ENCODE measurements at places on chromosomes 7 and 10. TPM values are rescaled to one million over a fixed set of nuclear protein-coding genes. Genes with fewer than 3 reads are reported as not detected.
A peak's percentile ranks its signal among the peaks of the same experiment; 100 is the strongest.

The GIMAP1 gene
- 2.3 TPM for polyA plus RNA-seq

The AHR gene
- 8.7 TPM for polyA plus RNA-seq

- DNase-seq = no peak
- no peak overlapping the region for H3K4me3 ChIP-seq
- H3K4me1 ChIP-seq = peaks cover 62% of the 10 kb centered on the region
- H3K27ac ChIP-seq = no peak overlapping the region
- no peaks in the 10 kb centered on the region for H3K27me3 ChIP-seq
Measured at GRCh38 chr10:78511324-78512204, 477.9 kb downstream of the RPS24 start.

DNA sequence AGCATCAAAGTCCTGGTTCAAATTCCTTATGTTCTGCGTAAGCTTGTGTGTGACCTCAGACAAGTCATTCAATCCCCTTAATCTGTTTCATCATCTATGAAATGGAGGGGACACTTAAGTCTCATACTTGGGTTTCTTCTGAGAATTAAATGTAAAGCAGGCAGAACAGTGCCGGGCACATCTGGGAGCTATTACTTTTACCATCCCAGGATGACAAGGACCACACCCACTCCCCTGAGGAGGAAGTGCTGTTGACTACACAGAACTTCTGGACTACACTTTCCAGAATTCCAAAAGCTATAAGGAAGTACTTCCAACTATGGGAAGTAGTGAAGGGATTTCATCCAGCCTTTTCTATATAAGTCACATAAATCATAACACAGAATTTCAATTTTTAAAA, 294.9 kb downstream of the IPMK start:
- H3K36me3 ChIP-seq = no peaks in the 10 kb centered on the region
- H3K27ac ChIP-seq = no peak overlapping the region
- H3K4me3 ChIP-seq = no peak overlapping the region
- DNase-seq = no peak

DNA sequence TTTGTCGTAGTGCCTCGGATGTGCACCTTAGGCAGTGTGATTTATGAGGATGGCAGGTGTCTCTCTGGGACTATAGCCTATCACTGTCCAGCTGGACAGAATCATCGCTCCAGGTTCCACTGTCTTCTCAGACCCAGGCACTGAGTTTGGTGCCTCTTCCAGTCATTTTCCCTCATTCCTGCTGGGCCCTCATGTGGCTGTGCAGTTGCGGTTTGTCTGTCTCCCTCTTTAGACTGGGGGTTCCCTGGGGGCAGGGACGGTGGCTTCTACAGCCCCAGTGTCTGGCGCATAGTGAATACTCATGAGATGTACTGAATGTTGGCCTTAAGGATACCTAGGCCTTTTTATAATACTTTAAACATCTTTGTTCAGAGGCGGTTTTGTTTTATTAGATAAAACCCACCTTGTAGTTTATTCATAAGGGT, 28.9 kb downstream of the CCM2 start:
- no peak for DNase-seq
- H3K27ac ChIP-seq = no peak overlapping the region
- no peaks in the 10 kb centered on the region for H3K27me3 ChIP-seq
- H3K4me1 ChIP-seq = peaks cover 20% of the 10 kb centered on the region
- peaks cover 17% of the 10 kb centered on the region for H3K36me3 ChIP-seq

GRCh38 chr10:128274938-128275337, 148.7 kb upstream of the MKI67 start:
- peaks cover 16% of the 10 kb centered on the region for H3K27me3 ChIP-seq
- H3K27ac ChIP-seq = no peak overlapping the region
- H3K4me1 ChIP-seq = no peaks in the 10 kb centered on the region
- H3K4me3 ChIP-seq = no peak overlapping the region
- peak; percentile 70 for DNase-seq

GRCh38 chr7:83469076-83469475, 179.9 kb downstream of the SEMA3E start:
- H3K4me1 ChIP-seq = no peaks in the 10 kb centered on the region
- H3K27me3 ChIP-seq = no peaks in the 10 kb centered on the region
- H3K4me3 ChIP-seq = no peak overlapping the region
- no peak for DNase-seq
- no peaks in the 10 kb centered on the region for H3K36me3 ChIP-seq

- no peaks in the 10 kb centered on the region for H3K4me1 ChIP-seq
- no peaks in the 10 kb centered on the region for H3K36me3 ChIP-seq
Measured at GRCh38 chr10:34824870-34825269, 9.8 kb upstream of the PARD3 start.

- H3K4me1 ChIP-seq = no peaks in the 10 kb centered on the region
- no peak for DNase-seq
- no peak overlapping the region for H3K4me3 ChIP-seq
- H3K27ac ChIP-seq = no peak overlapping the region
Measured at GRCh38 chr10:21944727-21945386, 58.7 kb downstream of the DNAJC1 start.

DNA sequence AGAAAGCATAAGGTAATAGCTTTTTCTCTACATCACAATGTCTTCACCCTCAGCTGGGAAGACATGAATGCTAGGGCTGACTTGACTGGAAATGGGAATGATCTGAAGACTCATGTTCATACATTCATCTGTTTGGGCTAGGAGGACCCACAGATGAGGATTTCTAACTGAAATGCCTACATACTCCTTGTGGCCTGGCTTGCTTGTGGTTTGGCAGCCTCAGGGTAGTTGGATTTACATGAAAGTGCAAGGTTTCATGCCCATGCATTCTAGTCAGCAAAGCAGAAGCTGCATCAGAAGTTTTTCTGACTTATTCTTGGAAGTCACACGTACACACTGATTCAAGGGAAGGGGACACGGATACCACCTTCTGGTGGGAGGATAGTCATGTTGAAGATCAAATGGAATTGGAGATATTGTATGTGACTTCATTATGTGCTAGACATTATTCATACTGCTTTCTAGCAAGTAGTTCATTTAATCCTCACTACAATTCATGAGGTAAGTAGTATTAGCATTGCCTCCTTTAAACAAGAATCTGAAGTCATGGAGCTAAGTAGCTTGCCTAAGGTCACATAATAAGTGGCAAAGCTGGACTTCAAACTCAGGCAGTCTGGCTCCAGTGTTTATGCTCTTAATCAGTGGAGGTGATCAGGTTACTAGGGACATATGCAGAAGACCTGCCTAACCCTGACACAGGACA, 957.0 kb downstream of the LRMDA start:
- H3K27ac ChIP-seq = no peak overlapping the region
- no peaks in the 10 kb centered on the region for H3K4me1 ChIP-seq
- DNase-seq = no peak

- H3K27ac ChIP-seq = no peak overlapping the region
- H3K27me3 ChIP-seq = no peaks in the 10 kb centered on the region
- no peak overlapping the region for H3K4me3 ChIP-seq
- peak; percentile 65 for DNase-seq
Measured at GRCh38 chr7:139016931-139017511, 18.8 kb downstream of the ZC3HAV1L start.

All from stomach (tissue), 19 donors.